ENCODE measurements at places on chromosomes 11 and 22. TPM values are rescaled to one million over a fixed set of nuclear protein-coding genes. Genes with fewer than 3 reads are reported as not detected.

GRM5 gene
- 0.42 TPM for polyA plus RNA-seq

DNA sequence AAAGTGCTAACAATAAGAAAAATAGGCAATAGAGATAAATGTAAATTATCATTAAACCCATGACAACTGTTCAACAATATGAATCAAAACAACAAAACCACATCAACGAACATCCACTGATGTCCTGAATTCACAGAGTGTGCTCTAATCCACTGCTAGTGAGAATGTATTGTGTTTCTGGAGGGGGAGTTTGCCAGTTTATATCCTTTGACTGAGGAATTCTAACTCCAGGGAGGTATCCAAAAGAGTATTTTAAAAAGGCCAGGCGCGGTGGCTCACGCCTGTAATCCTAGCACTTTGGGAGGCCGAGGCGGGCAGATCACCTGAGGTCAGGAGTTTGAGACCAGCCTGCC, 1.7 kb upstream of the WEE1 start:
- no peak for DNase-seq

GRCh38 chr11:116823031-116823843, at the start of gene APOA4:
APOA4 (minus strand) TSS chr11:116823304; CDS start chr11:116823191, 113 bp downstream.
- no peak for DNase-seq

- DNase-seq = no peak
Measured at GRCh38 chr11:69364921-69365320, 71.0 kb downstream of the MYEOV start.

SLC17A6 gene
- not detected for polyA plus RNA-seq

GRCh38 chr11:69039501-69039900, 9.2 kb upstream of the TPCN2 start:
- no peak for DNase-seq

GRCh38 chr11:122659676-122660554, 4.4 kb downstream of the UBASH3B start:
- DNase-seq = no peak

MS4A6E gene
- not detected for polyA plus RNA-seq

TRIM29 gene
- polyA plus RNA-seq = 1.00 TPM

LAYN gene
- 7.8 TPM for polyA plus RNA-seq

- DNase-seq = no peak
Measured at GRCh38 chr11:17219016-17219415, 11.2 kb upstream of the PIK3C2A start.

- DNase-seq = no peak
Measured at GRCh38 chr11:27524155-27524554, 17.6 kb upstream of the LIN7C start.

- DNase-seq = no peak
Measured at GRCh38 chr11:11973361-11973800, 35.0 kb downstream of the DKK3 start.

DNA sequence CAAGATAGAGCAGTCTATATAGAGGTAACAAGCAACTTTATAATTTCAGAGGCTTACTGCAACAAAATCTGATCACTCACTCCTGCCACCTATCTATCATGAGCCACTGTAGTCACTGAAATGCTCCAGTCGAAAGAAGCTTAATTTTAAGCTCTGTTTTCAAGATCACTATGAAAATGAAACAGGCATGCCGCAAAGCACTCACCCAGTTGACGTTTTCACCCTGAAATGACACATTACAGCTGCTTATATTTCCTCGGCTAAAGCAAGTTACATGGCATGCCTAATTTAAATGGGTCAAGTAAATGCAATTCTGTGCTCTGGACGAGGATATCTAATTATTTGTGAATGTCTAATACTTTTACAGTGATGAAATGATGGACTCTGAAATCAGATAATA, 616.3 kb downstream of the FAM181B start:
- no peak for DNase-seq

TMPRSS13 gene
- 0.65 TPM for polyA plus RNA-seq

NLRP14 gene
- 0.75 TPM for polyA plus RNA-seq

DCHS1 gene
- polyA plus RNA-seq = 33.9 TPM

- DNase-seq = no peak
Measured at GRCh38 chr11:121909596-121909995, 206.4 kb downstream of the BLID start.

- DNase-seq = no peak
Measured at GRCh38 chr11:131242476-131243000, 127.9 kb upstream of the NTM start.

GRCh38 chr11:110712659-110713448, 617 bp upstream of the ARHGAP20 start:
- peak; percentile 20 for DNase-seq

- no peak for DNase-seq
Measured at GRCh38 chr11:1293619-1294015, 15.8 kb downstream of the TOLLIP start.

GSTT2B gene
- 4.7 TPM for polyA plus RNA-seq

RNF26 gene
- 33.4 TPM for polyA plus RNA-seq

DNA sequence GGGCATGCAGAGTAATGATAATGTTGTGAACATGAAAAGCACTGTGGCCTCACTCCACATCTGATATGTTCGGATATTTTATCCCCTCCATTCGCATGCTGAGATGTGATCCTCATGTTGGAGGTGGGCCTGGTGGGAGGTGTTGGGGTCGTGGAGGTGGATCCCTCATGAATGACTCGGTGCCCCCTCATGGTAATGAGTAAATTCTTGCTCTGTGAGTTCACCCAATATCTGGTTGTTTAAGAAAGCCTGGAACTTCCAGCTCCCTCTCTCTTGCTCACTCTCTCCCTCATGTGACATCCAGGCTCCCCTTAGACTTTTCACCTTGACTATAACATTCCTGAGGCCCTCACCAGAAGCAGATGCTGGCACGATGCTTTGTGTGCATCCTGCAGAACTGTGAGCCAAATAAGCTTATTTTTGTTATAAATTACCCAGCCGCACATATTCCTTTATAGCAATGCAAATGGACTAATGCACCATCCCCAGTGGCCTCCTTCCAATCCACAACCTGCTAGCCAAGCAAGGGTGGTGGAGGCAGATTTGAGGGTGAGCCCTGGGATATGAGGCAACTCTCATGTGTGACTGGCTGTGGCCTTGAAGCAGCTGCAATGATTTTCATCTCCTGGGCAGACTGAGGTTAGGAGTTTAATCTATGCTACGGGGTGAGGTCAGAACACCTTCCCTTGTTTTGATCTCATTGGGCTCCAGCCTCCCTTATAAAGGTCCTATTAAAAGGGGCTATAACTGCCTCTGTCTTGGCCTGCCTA, 276.5 kb downstream of the ETS1 start:
- DNase-seq = no peak

- no peak for DNase-seq
Measured at GRCh38 chr22:33248948-33249347, 190.8 kb upstream of the SYN3 start.

CCDC116 gene
- 0.53 TPM for polyA plus RNA-seq

DNA sequence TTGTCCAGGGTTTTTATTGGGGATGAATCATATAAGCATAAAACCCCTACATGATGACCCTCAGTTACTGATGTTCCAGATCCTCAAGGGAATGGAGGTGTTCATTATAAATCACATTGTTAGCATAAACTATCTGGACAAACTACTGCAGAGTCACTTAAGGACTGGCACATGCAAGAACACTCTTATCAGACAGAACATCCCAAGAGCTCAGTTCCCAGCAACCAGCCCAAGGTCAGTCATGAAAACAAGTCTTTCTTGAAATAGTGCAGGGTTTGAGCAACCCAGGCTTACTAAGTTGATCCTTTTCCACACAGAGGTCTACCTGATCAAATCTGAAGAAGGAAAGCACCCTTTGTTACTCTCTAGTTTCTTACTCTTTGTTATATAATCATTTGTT, 13.5 kb upstream of the PTS start:
- DNase-seq = no peak

GRCh38 chr11:134480136-134480712, 68.2 kb upstream of the B3GAT1 start:
- no peak for DNase-seq

NFAM1 gene
- 1.0 TPM for polyA plus RNA-seq

DNA sequence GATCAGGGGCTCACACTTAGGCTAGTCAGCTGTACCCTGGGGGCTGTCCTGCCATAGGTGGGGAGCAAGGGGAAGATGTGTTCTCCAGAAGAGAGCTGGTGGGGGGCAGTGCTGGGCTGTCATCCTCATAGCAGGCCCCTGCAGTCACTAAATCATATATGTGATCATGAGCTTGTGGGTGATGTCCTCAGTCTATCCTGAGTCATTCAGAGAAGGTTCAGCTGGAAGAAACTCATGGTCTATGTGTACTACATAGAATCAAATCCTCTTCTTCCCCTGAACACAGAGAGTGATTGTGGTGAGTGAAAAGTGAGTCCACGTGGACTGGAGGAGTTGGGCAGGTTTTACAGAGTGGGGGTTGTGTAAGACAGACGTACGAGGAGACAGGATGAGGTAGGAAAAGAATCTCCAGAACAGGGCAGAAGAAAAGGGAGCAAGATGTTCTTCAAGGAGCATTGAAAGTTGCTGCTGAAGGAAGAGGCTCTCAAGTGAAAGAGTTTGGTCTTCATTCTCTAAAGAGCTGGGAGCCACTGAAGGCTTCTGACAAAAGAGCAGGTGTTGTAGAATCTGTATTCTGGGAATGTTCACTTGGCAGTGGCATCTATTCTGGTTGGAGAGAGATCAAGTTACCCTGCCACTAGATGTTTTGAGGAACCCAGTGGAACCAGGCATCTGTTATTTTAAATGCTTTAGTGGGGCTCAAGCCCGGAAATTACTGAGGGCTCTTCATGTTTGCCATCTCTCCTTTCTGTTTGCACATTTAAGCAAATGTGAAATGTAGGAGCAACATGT, 68.9 kb downstream of the C22orf31 start:
- DNase-seq = no peak

- DNase-seq = no peak
Measured at GRCh38 chr11:12465332-12465731, 88.0 kb downstream of the PARVA start.

CEP126 gene
- polyA plus RNA-seq = 4.1 TPM

DNA sequence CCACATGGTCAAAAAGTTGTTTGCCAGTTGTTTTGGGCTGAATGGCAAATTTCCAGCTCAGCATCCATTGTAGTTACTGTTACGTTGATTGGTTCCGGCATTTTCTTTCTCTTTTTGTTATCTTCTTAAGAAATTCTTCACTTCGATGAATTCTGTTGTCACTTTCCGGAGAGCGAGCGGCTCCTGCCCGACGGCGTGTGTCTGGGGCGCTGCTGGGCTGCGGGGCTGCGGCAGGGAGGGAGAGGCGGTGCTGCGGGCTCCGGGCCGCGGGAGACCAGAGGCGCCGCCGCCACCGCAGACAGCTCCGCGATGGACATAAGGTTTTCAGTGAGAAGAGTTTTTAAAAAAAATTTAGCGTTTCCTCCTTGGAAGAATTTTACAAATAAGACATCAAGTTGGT, 117.4 kb downstream of the RRM1 start:
- no peak for DNase-seq

- DNase-seq = no peak
Measured at GRCh38 chr11:64866173-64866491, 12.3 kb downstream of the EHD1 start.

- no peak for DNase-seq
Measured at GRCh38 chr11:65492637-65493366, 6.0 kb upstream of the MALAT1 start.

MRPL16 gene
- 63.8 TPM for polyA plus RNA-seq

- DNase-seq = no peak
Measured at GRCh38 chr11:127275774-127276173, 275.2 kb upstream of the KIRREL3 start.

IGSF9B gene
- 6.2 TPM for polyA plus RNA-seq

DNA sequence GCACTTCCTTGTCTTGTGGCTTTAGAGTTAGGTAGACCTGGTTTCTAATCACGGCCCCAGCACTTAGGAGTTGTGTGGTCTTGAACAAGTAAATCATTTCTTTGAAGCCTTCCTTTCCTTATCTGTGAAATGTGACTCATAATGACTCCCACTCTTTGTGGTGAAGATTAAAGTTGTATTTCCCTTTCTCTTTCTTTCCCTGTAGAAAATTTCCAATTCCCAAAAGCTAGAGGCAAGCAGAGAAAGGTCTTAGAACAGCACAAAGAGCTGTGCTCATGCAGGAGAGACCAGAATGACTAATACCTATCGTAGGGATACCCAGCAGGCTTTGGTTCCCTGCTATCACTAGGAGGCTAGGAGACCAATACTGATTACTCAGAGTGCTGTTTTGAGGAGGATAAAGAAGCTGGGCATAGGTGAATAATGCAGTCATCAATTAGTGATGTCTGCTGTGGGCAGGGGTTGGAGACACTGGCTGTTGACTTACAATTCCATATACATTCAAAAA, 270.7 kb upstream of the SYN3 start:
- DNase-seq = no peak

GAL gene
- 1.1 TPM for polyA plus RNA-seq

DNA sequence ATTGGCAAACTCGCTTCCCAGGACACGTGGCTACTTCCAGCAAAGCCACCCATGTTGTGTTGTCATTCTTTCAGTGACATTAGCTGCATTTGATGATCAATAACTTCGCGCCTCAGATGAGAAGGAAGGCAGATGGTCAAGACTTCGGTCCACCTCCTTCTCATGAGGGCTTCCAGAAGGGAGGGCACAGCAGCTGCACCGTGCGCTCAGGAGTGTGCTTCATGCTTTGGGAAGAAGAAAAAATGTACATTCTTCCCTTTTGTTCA, 25.3 kb downstream of the IGLL5 start:
- no peak for DNase-seq

DNA sequence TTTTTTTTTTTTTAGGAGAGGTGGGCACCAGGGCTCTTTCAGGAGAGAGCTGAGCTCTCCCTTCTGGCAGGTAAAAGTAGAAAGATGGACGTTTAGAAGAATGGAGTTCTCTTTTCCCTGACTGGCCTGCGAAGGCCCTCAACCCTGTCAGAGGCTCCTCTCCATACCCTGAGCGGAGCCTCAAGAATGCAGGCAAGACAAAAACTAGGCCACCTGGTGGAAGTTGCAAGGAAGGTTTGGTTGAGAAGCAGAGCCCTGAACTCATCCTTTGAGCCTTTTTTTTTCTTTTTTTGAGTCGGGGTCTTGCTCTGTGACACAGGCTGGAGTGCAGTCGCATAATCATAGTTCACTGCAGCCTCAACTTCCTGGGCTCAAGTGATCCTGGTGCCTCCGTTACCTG, 1.4 kb downstream of the OTOG start:
- no peak for DNase-seq

CSKMT gene
- polyA plus RNA-seq = 4.3 TPM

NXPE1 gene
- polyA plus RNA-seq = not detected

GRCh38 chr11:77071671-77072605, 5.2 kb downstream of the CAPN5 start:
- DNase-seq = no peak

- DNase-seq = no peak
Measured at GRCh38 chr11:36818410-36818809, 220.4 kb upstream of the RAG2 start.

GRCh38 chr11:128048121-128048520, 539.2 kb downstream of the ETS1 start:
- DNase-seq = no peak

GRCh38 chr11:48108231-48109045, 108.2 kb upstream of the OR4B1 start:
- no peak for DNase-seq

- no peak for DNase-seq
Measured at GRCh38 chr11:101100601-101101000, 29.0 kb downstream of the PGR start.
